Activated naive CD4-positive, alpha-beta T cell treated with anti-CD3 and anti-CD28 coated beads for 36 hours (primary cell): ENCODE measurements at places on chromosomes 5 and 9. TPM values are rescaled to one million over a fixed set of nuclear protein-coding genes. Genes with fewer than 3 reads are reported as not detected.

- no peaks in the 10 kb centered on the region for H3K27me3 ChIP-seq
- no peak for DNase-seq
- no peak overlapping the region for H3K4me3 ChIP-seq
- H3K4me1 ChIP-seq, result no peaks in the 10 kb centered on the region
Observed at GRCh38 chr5:137836298-137836697, 31.4 kb upstream of the MYOT start.

Gene ACTBL2
- not detected for total RNA-seq

DNA sequence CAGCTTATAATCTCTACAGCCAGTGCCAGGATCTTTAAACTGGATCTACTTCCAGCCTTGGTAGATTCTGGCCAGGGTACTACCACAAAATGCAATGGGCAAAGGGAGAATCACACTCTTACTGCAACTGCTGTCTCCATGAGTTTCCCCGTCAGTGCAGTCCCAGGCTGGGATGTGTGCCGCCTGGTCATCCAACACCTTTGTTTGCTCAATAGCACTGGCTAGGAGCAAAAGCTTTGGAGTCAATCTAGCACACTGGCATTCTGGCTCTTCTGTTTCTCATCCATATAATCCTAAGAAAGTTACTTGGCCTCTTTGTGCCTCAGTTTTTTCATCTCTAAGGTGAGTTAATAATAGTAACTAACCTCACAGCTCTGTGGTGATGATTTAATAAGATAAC, 96.9 kb downstream of the FBN2 start:
- H3K4me3 ChIP-seq, result no peak overlapping the region
- H3K27me3 ChIP-seq, result no peaks in the 10 kb centered on the region
- DNase-seq, result no peak
- H3K27ac ChIP-seq, result no peak overlapping the region

Gene ADAMTSL2
- 0.14 TPM for total RNA-seq

Gene NUDT2
- total RNA-seq, result 42.9 TPM

GRCh38 chr9:588981-589380, 252.5 kb upstream of the DMRT1 start:
- no peak overlapping the region for H3K4me3 ChIP-seq
- peaks cover 20% of the 10 kb centered on the region for H3K4me1 ChIP-seq
- H3K36me3 ChIP-seq, result no peaks in the 10 kb centered on the region
